ENCODE measurements at places on chromosomes 3 and 15.

GRCh38 chr3:35639254-35640186, at the start of gene ARPP21:
Gene ARPP21 (plus strand): TSS chr3:35639525. CDS start chr3:35681752, 42,227 bp downstream.
- peak; percentile 22 for DNase-seq

DNA sequence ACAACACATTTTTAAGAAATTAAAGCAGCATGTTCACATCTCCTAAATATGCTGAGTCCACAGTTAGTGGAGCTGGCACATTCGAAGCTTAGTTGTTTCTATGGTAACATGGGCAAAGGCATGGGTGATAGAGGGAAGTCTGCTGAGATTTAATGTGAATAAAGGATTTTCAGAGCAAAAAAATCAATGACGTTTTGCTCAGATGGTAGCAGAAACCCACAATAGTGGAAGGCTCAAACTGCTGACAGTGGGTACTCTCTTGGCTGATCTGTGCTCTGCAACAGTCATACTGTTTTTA, 795.1 kb upstream of the ARPP21 start:
- no peak for DNase-seq

GRCh38 chr3:117252208-117252607, 542.6 kb downstream of the TUSC7 start:
- no peak for DNase-seq

DNA sequence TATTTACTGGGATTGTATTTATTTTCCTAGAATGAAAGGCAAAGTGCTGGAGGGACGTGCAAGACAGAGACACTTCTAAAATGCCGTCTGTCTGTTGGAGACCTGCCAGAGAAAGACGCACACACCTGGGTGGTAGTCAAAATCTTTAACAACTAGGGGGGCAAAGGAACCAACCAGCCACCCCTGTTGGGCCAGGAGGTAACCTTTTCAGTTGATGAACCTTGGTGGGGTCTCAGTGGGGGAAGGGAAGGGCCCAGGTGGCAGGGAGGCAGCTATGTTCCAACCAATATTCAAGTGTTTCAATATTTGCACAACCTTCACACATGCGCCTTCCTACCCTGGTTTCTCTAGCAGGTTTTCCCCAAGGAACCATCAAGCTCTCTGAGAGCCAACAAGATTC, 99.0 kb downstream of the MEGF11 start:
- DNase-seq, result no peak

DNA sequence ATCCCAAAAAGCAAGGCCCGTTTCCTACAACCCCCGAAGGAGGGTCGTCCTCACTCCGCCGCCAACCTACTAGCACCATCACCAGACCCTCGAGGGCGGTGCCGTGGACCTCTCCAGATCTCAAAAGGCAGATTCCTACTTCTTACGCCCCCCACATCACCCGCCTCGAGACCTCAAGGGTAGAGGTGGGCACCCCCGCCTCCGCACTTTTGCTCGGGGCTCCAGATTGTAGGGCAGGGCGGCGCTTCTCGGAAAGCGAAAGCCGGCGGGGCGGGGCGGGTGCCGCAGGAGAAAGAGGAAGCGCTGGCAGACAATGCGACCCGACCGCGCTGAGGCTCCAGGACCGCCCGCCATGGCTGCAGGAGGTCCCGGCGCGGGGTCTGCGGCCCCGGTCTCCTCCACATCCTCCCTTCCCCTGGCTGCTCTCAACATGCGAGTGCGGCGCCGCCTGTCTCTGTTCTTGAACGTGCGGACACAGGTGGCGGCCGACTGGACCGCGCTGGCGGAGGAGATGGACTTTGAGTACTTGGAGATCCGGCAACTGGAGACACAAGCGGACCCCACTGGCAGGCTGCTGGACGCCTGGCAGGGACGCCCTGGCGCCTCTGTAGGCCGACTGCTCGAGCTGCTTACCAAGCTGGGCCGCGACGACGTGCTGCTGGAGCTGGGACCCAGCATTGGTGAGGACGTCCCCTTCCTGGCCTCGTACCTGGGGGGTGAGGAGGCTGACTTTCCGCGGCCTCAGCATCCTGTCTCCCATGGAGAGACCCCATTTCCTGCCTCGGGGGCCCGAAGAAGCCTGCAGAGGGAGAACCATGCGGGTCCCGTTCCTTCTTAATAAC, at the start of gene MYD88:
Gene MYD88, plus strand, starts transcription at position 313 of the 842 bp plus-strand sequence. Its CDS starts 40 bp downstream, at position 353.
- peak; percentile 89 for DNase-seq

- no peak for DNase-seq
Observed at GRCh38 chr3:69181592-69182211, 59.3 kb upstream of the LMOD3 start.

GRCh38 chr3:68504201-68504600, 428.1 kb downstream of the TAFA4 start:
- DNase-seq, result no peak

DNA sequence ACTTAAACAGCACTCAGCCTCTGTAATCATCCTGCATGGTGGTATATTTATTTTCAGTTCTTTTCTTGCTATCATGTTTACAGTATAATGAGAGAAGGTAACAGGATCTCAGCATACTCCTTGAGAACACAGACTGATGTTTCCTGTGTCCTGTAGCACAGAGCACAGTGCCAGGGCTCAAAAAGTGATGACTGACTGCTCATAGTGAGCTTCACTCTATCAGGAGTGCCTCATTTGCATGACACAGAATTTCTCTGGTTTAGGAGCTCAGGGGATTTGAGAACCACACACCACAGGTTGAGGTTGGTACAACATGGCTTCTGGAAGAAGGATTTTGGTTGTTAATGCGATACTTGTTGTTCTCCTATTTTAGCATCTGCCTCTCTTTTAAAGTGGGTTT, 68.5 kb upstream of the SLC2A2 start:
- no peak for DNase-seq

GRCh38 chr3:177286034-177286433, 88.8 kb upstream of the TBL1XR1 start:
- no peak for DNase-seq

- DNase-seq, result no peak
Observed at GRCh38 chr3:193977622-193978021, 158.3 kb upstream of the HES1 start.

GRCh38 chr15:62734706-62735105, 307.8 kb upstream of the TPM1 start:
- no peak for DNase-seq

GRCh38 chr3:112416391-112417212, 82.7 kb downstream of the BTLA start:
- no peak for DNase-seq

- DNase-seq, result no peak
Observed at GRCh38 chr3:31106912-31107311, 212.5 kb upstream of the GADL1 start.

DNA sequence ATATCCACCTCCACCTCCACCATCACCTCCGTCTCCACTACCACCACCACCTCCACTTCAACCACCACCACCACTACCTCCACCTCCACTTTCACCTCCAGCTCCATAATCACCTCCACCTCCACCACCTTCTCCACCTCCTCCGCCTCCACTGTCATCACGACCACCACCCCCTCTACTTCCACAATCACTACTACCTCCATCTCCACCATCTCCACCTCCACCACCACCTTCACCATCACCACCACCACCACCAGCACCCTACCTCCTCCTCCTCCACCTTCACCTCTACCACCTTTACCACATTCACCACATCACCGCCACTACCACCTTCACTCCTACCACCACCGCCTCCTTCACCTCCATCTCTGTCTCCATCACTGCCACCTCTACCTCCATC, 435.7 kb downstream of the MCTP2 start:
- DNase-seq, result no peak

- DNase-seq, result no peak
Observed at GRCh38 chr15:25501828-25502446, 63.1 kb upstream of the UBE3A start.

- no peak for DNase-seq
Observed at GRCh38 chr3:111979434-111980038, 710 bp downstream of the ABHD10 start.

- no peak for DNase-seq
Observed at GRCh38 chr3:194906229-194906629, 220.5 kb downstream of the FAM43A start.

GRCh38 chr15:48582452-48583247, 62.9 kb downstream of the FBN1 start:
- DNase-seq, result no peak

DNA sequence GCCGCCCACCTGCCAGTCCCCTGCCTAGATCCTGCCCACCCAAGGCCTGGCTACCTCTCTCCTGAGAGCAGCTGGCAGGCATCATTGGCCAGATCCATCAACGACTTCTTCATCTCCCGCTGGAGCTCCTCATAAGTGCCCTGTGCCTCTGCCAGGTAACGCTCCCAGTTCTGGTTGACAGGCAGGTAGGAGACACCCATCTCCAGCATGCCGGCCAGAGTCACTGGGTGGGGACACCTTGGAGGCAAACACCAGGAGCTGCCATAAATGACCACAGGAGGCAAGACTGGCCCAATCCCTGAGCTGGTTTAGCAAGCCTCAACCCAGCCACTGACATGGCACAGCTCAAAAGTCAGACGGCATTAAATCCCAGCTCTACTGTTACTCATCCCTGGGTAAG, 7.5 kb downstream of the POLG start:
- DNase-seq, result no peak

DNA sequence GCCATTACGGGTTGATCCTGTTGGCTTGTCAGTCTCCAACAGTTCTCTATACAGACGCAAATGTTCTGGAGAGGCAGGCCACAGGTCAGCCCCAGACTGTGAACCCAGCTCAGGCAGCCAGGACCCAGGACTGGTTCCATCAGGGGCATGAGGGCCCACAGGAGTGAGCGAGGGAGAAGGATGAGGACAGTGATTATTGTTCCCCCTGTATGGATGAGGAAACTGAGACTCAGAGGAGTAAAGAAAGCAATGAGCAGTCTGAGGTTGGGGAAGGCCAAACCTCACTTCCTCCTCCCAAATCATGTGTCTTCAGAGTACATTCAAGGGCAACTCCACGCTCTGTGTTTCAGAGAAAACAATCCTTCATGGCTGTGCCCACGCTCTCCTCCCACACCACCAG, 121.9 kb downstream of the RPLP1 start:
- peak; percentile 51 for DNase-seq

GRCh38 chr3:55044486-55044885, 116.6 kb upstream of the LRTM1 start:
- DNase-seq, result no peak

- no peak for DNase-seq
Observed at GRCh38 chr3:72013084-72013483, 228.1 kb upstream of the PROK2 start.

GRCh38 chr3:59266551-59266950, 216.7 kb upstream of the CFAP20DC start:
- no peak for DNase-seq

- DNase-seq, result no peak
Observed at GRCh38 chr3:13261892-13262291, 158.2 kb downstream of the NUP210 start.

DNA sequence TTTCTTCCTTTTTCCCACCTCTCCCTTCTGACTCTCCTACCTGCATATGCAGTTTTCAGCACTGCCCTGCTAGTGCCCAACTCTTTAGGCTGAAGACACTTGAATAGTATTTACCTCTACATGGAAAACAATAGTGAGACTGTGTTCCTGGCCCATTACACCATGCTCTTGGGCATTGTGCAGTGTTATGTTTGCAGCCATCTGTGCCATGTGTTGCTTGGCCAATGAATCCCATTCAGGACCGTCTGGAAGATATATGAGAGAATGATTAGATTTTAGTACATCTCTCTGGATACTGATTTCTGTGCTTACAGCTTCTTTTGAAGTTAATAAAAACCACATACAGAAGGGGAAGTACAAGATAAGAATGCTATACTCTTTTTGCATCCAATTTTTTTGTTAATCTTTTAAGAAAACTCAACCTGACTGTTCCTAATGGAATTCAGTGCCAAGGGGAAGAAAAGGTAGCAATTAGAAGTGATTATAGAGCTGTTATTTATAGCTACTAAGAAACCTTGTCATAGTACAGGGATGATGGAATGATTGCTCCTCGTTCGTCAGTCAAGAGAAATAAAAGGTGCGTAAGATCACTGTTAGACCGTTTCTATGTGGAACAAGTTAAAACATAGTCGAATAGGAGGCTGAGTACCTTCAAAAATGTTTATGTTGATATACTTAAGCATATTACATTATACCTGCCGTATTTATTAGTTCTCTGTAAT, 58.9 kb downstream of the TMEM41A start:
- DNase-seq, result no peak

DNA sequence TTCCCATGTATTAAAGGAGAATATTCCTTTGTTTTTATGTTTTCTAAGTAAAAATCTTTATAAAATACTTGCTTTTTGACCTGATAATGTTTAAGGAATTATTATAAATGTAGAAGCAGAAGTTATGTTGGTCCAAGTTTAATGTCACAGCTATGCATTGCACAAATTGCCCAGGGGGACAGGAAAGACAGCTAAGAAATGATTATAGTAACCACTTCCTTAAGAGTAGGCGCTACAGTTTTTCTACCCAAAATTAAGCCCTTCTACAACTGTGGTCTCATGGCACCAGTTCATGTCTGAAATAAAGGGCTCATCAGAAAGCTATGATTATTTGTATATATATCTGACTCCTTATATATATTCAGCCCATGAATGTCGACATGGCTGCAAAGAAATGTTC, 176.4 kb downstream of the GBE1 start:
- DNase-seq, result no peak

DNA sequence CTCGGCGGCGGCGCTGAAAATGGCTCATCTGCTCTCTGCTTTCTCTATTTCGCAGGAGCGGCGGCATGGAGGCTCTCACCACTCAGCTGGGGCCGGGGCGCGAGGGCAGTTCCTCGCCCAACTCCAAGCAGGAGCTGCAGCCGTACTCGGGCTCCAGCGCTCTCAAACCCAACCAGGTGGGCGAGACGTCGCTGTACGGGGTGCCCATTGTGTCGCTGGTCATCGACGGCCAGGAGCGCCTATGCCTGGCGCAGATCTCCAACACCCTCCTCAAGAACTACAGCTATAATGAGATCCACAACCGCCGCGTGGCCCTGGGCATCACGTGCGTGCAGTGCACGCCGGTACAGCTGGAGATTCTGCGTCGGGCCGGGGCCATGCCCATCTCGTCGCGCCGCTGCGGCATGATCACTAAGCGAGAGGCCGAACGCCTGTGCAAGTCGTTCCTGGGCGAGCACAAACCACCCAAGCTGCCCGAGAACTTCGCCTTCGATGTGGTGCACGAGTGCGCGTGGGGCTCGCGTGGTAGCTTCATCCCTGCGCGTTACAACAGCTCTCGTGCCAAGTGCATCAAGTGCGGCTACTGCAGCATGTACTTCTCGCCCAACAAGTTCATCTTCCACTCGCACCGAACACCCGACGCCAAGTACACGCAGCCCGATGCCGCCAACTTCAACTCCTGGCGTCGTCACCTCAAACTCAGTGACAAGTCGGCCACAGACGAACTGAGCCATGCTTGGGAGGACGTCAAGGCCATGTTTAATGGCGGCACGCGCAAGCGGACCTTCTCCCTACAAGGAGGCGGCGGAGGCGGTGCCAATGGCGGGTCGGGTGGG, 790 bp downstream of the SKOR1 start:
- peak; percentile 53 for DNase-seq

Data from activated T-cell treated with anti-CD3 and anti-CD28 coated beads, Interleukin-2, amount 50 U/mL, for 48 hours (primary cell).